ENCODE measurements at places on chromosomes 16 and 17.

GRCh38 chr17:45161288-45162024 is at the start of gene HEXIM2:
Gene HEXIM2 (plus strand): TSS chr17:45161875. CDS start chr17:45162794, 919 bp downstream.
- DNase-seq = peak; percentile 100

DNA sequence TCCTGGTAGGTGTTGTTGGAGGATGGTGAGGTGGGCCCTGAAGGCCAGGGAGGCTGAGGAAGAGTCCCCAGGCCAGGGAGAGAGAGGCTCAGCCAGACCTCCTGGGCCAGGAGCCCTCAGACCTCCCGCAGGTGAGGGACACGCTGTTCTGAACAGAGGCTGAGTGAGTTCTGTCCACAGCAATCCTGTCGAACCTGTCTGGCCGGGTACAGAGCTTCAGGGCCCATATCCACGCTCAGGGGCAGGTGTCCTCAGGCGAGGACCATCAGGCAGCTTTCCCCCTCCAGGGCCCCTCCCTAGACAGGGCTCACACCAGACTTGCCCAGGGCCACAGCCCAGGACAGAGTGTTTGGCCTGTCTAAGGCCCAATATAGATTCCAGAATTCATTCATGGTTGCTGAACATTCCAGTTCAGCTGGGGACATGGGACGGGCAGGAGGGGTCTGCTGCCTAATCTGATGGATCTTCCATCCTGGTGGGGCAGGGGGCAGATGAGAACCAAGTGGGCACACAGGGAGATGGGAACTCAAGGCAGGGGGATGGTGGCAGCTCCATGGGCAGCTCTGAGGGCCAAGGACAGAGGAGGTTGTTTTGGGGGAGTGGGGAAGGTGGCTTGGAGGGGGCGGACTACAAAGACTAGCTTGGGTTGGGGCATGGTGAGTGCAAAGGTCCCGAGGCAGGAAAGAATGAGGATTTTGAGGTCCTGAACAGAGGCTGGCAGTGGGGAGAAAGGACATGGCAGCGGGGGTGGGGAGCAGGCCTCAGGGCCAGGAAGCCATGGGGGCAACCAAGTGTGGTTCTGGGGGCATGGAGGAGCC is 23.4 kb upstream of the MPRIP start:
- no peak for DNase-seq

GRCh38 chr17:81221371-81221841 is 1.4 kb downstream of the CEP131 start:
- no peak for DNase-seq

DNA sequence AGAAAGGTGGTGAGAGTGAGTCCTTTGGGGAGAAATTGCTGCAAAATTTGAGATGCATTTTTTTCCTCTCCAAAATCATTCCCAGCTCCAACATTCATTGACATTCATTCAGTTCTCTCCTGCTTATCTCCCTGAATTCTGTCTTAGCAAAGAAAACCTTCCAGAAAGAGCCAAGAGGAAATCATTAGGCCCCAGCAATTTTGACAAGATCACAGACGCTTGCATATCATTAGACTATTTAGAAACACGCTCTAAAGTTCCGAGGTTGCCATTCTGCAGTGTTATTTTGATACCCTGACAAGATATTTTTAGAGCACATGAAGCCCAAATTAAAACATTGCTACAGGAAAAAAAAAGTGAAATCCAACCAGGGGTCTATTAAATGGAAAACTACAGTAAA is 9.6 kb upstream of the CHCT1 start:
- no peak for DNase-seq

GRCh38 chr17:45408611-45409421 is 23.9 kb downstream of the ARHGAP27 start:
- DNase-seq = no peak

- no peak for DNase-seq
Observed at GRCh38 chr17:40576113-40576740, 11.0 kb upstream of the CCR7 start.

- no peak for DNase-seq
Observed at GRCh38 chr17:27555339-27555738, 75.6 kb upstream of the LGALS9 start.

DNA sequence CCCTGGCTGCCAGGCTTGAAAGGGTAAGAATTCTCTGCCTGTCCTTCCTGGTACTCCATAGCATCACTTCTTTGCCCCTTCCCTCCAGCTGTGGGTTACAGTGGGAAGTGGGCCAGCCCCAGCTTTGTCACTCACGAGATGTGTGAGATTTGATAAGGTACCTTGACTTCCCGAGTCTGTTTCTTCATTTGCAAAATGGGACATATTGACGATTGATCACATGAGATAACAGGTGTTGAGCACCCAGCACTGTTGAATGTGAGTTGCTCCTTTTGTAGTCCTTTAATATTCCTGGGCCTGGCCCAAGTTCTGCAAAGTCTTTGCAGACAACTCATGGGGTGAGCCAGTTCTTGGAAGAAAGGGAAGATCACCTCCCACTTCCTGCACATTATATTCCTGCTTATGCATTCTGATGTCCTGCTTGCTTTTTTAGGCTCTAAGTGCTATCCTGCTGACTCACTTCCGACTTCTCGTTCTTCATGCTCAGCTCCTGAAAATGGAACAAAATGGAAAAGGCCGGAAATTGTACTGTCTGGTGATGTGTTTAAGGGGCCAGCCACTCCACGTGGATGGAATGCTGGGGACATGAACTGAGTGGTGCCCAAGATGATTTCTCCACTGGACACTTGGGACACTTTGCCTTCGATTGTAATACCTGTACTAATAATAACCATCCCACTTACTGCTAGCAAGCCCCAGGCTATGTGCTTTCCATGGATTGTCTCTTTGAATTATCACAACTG is 8.3 kb upstream of the NLK start:
- DNase-seq = peak; percentile 26

DNA sequence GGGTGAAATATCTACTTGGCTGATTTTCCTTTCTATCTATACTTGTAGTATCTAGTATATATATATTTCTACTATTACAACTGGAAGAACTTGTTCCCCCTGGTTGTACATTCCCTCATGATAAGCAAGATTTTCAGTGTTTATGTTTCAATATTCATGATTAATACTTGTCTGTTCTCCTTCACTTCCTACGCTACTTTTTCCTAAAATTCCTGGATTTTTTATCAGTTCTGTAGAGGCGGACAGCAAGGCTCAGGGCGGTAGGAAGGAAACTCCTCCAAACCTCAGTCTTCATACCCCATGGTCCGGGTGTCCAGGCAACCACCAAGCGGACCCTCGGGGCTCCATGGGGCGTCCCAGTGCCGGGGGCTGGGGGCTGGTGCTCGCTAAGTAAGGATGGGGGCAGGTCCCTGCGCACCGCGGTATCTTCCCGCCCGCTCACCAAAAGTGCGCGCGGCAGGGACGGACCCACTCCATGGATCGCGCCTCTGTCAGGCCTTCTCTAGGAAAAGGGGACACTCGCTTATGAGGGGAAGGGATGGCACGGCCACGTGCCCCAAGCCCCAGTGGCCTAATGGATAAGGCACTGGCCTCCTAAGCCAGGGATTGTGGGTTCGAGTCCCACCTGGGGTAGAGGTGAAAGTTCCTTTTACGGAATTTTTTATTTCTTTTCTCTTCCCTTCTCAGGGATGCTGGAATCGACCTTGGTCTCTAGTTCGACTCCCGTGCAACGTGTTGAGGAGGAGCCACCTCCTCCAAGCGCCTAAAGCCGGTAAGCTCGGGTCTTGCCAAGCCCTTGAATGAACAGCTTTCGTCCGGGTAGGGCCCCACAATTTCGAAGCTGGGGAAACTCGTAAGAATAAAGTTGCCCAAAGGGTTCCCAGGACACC is 13.2 kb downstream of the ATP5PD start:
- peak; percentile 93 for DNase-seq

GRCh38 chr17:6018788-6019187 is 51.4 kb upstream of the WSCD1 start:
- no peak for DNase-seq

DNA sequence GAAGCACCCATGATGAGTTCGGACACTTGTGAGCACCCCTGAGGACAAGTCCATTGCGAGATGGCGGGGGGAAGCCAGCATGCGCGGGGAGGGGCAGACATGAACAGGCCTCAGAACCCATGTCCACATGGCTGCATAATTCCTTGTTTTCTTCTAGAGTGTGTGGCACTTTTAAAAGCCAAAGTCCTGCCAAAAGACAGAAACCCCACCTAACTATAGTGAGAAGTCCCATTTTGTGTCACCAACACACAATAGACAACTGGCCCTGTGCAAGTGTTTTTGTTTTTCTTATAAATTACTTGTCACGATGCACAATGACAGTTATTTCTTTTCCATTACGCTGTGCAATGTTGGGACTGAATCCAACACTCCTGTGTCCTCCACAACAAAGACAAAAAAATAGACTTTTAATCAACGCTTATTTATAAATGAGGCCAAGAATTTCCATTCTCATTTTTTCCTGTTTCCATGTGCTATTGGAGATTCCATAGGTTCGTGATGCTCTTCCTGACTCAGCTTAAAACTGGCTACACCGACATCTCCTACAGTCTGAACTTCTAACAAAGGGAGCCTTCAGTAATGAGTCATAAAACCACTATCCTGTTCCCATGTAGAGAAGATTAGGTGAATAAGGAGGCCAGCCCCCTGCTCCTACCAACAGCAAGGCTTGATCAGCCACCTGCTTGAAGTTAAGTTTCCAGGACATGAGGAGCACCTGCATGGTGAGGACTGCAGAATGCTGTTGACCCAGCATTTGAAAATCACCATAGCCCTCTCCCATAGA is 98.9 kb downstream of the ZNF423 start:
- DNase-seq = no peak

DNA sequence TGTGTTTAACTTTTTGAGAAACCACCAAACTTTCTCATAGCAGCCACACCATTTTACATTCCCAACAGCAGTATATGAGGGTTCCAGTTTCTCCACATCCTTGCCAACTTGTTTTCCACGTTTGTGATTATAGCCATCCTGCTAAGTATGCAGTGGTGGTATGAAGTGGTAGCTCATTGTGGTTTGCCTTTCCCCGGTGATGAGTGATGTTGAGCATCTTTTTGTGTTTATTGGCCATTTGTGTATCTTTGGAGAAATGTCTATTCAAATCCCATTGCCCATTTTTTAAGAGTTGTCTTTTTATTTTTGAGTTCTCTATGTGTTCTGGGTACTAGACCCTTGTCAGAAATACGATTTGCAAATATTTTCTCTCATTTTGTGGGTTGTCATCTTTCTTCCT is 17.4 kb downstream of the SF3B3 start:
- DNase-seq = no peak

- no peak for DNase-seq
Observed at GRCh38 chr17:1286379-1287106, 7.1 kb downstream of the TRARG1 start.

- no peak for DNase-seq
Observed at GRCh38 chr17:67477687-67478086, 100.6 kb downstream of the PITPNC1 start.

GRCh38 chr17:56309897-56310296 is 156.6 kb downstream of the ANKFN1 start:
- DNase-seq = no peak

GRCh38 chr17:12627177-12627629 is 38.5 kb upstream of the MYOCD start:
- no peak for DNase-seq

- DNase-seq = no peak
Observed at GRCh38 chr16:90004577-90004976, 14.7 kb downstream of the DBNDD1 start.

DNA sequence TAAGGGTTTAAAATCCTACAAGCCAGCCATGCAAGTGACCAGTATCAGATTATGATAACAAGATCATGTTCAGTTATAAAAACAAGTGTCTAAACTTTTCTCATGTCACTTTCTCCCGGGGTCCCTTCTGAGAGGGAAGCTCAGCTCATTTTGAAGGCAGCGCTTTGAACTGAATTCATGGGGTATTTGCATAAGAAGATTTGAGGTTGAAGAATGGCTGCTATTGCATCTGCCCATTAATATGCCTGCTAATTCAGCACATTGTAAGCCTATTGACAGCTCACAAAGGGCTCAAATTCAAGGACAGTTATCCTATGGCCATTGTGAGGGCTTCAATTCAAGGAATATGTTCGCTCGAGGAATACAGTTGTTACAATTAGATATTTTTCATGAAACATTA is 290.2 kb upstream of the IRX3 start:
- no peak for DNase-seq

DNA sequence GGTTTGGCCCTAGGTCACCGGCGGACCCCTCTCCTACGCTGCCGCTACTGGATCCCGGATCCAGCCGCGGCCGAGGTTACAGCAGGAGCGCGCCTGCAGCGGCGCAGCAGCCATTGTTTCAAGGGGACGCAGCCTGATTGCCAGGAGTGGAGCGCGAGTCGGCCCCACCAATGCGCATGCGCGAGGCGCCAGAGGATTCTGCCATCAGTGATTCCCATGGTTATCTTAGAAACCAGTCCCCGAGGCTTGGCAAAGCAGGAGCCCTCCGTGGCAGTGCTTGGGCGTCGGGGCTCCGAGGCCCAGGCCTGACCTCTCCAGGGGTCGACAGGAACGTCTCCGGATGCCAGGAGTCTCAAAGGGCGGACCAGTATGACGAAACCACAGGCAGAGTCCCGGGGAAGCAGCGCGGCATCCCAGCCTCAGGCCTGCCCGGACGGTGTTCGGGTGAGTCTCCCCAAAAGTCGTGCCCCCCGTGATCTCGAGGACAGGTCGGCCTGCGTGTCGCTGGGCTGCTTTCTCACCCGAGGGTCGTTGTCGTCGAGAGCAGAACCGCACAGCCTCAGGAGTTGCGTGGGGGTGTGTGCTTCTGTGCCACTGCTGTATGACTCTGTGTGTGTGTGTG is 608.5 kb downstream of the KCNJ18 start:
- no peak for DNase-seq

- DNase-seq = peak; percentile 94
Observed at GRCh38 chr17:17849845-17850373, 13.1 kb upstream of the SREBF1 start.

GRCh38 chr17:31373150-31374093 is 18.1 kb upstream of the RAB11FIP4 start:
- peak; percentile 85 for DNase-seq

DNA sequence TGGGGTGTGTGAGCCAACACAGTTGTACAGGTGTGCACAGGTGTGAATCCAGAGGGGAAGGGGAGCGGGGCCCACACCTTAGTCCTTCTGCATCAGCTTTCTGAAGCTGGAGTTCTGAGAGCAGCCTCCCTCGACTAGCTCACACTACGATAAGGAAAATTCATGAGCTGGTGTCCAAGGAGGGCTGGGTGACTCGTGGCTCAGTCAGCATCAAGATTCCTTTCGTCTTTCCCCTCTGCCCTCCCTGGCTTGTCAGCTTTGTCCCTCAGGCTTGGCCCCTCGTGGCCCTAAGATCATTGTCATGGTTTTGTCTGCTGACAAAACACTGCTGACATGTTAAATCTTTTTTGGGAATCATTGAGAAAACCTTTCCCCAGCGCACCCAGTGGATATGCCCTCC is 47.5 kb downstream of the OR1D5 start:
- DNase-seq = no peak

- no peak for DNase-seq
Observed at GRCh38 chr16:24382762-24383407, 126.8 kb downstream of the CACNG3 start.
